ENCODE measurements at places on chromosomes 7 and 10.

DNA sequence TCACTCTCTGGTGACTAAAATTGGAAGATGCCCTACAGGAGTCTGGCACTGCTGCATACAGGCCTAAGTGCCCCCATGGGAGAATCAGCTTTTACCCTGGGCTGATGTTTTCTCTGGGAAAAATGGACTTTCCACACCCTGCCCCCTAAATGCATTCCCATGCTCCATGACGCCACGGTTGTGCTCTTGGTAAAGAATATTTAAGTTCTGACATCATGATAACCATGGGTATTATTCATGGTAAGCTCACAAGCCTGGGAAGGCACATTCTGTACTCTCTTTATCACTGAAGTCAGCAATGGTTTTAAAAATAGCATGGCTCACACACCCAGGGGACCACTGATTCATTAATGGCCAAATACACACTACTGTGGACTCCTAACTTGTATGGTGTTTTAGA lies 43.4 kb downstream of the HIPK2 start:
- DNase-seq: no peak

GRCh38 chr10:51588984-51589383 lies 110.4 kb downstream of the CSTF2T start:
- DNase-seq: no peak

DNA sequence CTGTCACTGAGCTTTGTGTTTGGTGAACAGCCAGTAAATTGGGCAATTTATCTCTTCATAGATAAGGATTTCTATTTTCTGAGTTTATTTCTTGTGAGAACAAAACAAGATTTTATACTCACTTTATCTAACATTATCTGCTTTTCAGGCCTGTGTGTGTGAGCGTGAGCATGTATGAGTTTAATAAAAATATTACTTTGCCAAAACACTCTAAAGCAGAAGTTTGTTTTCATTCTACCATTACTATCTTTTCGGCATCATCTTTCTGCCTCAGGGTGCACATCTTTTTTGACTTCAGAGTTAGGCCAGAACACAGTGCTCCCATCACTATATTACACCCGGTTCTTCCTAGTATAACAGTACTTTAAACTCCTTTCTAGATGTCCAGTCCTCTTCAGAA lies 13.0 kb downstream of the ZWINT start:
- no peak for DNase-seq

DNA sequence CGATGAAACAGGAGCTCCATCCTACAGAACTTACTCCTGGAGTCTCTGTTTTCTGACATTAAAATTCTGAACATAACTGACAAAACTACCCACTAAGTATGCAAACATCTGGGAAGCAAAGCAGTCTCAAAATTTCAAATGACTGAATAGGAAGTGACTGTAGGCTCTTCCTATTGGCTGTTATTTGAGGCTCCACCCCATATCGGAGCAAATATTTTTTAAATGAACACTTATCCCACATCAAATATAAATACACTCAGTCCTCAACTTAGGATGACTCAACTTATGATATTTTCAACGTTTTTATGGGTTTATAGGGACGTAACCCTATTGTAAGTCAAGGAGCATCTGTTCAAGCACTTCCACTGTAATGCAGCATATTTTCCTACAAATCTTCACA lies 8.8 kb downstream of the HSPA12A start:
- no peak for DNase-seq

DNA sequence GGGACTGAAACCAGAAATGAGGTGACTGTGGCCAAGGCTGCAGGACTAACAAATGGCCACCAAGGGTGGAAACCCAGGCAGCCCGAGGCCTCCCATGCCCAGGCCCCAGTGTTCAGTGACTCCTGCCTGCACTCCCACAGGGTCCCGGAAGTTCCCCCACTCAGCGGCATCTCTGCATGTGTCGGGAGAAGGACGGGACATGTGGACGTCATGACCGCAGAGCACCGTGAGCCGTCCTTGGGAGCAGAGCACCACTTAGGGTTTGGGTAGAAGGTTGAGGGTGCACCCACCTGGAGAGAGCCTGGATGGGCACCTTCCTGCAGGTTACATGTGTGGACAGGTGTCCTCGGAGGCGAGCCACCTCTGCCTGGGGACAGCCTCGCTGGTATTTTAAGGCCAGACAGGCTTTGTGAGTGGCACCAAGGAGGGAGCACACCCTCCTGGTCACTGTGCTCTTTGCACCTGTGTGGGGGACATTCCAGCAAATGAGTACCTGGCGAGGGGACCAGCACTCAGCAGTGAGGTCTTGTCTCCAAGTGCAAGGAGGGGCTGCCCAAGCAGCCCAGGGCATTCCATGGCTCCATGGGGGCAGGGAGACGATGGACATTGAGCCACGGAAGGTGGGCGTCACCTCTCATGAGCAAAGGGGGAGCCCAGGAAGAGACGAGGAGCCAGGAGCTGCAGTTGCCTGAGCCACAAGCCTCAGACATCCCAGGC lies 95.3 kb upstream of the TCERG1L start:
- DNase-seq: no peak

DNA sequence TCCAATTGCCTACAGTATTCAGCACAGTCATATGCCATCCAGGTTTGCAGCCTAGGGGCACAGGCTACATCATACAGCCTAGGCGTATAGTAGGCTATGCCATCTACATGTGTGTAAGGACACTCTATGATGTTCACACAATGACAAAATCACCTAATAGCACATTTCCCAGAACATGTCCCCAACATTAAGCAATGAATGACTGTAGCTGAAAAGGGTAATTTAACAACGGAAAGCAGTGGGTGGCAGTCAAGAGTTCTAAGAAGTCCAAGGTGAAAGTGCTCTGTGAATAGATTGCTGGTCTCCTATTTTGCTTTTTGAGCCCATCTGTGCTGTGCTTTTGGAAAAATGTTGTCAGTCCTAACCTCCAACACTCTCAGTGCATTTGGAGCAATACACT lies 162.6 kb downstream of the KLF6 start:
- no peak for DNase-seq

- DNase-seq: no peak
These were observed 61.8 kb downstream of the ANKRD61 start for GRCh38 chr7:6092953-6093354.

- no peak for DNase-seq
These were observed 7.6 kb upstream of the UNC5B start for GRCh38 chr10:71204746-71205145.

GRCh38 chr7:64882341-64883112 lies 20.5 kb upstream of the ZNF273 start:
- DNase-seq: peak; percentile 37

DNA sequence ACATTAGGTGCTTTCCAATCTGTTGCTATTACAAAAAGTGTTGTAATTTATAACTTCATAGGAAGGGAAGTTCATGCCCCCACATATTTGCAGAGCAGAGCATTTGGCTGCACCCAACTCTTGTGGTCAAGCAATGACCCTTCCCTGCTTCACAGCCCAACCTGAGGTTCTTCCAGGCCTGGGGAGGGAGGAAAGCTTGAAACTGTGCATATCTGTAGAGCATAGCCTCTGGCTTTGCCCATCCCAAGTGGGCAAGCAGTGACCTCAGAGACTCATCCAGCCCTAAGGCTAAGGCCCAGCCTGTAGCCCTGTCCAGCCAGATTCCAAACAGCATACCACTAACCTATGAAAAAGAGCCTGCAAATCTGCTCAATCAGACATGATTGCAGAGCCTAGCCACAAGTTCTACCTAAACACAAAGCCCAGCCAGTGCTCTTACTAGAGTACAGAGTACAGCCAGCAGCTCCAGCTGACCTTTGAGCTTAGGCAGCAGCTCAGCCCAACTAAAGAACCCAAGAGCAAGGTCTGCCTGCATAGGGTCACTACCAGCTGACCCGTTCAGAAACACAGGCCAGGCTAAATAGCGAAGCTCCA lies 14.4 kb upstream of the GSTK1 start:
- no peak for DNase-seq

DNA sequence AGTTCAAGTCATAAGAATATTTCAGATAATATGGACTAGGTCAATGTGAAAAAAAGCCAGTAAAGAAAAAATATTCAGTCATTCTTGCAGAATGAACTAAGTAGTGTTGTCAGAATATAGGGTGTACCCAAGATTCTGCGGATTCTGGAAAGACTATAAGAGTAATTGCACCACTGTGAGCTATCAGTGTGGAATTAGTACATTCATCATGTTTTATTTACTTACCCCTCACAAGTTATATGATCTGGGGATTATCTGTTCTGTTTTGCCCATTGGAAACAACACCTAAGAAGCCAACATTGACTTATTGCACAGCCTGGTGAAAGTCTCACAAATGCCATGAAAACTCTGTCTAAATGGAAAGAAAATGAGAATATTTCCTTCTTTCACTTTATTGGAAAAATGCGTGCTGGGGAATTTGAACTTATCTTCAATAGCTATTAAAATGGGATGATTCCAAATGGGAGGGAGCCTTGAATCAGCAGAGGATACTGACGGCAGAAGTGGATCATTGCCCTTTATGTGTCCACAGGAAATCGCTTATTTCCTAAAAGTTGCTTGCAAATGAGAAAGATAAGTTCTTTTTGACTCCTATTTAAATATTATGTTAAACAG lies 563.3 kb upstream of the POM121L12 start:
- no peak for DNase-seq

DNA sequence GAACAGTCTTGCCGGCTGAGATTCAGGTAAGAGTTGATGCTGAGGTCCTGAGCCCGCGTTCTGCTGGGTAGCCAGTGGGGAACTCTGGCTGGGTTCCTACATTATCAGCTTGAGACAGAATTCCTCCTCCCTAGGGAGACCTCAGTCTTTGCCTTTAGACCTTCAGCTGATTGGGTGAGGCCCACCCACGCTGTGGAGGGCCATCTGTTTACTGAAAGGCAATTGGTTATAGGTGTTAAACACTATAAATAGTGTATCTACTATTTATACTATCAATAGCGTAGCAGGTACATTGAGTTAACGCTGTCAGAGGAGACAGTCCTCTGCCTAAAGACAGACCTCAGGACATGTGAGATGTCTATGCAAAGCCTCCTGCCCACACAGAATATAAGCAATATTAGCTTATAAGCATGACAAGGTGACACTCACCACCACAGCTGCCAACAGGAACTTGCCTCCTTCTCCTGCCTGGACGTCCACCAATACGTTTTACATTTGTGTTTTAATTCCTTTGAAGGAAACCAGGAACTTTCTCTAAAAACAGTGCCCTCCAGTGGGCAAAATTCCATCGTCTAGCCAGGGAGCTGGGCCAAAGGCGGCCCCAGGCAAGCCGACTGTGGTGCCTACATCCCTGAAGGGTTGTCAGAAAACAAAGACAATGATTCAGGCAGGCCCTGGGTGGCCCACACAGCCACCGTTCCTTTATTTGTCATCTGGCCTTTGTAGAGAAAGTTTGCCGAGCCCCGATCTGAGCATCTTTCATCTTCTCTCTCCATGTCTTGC lies 58.8 kb downstream of the INSIG1 start:
- no peak for DNase-seq

- no peak for DNase-seq
These were observed 4.2 kb upstream of the CALCR start for GRCh38 chr7:93578762-93579161.

GRCh38 chr10:110455446-110455845 lies 42.3 kb upstream of the DUSP5 start:
- no peak for DNase-seq

GRCh38 chr10:61937631-61938351 lies 36.3 kb downstream of the ARID5B start:
- DNase-seq: peak; percentile 74

DNA sequence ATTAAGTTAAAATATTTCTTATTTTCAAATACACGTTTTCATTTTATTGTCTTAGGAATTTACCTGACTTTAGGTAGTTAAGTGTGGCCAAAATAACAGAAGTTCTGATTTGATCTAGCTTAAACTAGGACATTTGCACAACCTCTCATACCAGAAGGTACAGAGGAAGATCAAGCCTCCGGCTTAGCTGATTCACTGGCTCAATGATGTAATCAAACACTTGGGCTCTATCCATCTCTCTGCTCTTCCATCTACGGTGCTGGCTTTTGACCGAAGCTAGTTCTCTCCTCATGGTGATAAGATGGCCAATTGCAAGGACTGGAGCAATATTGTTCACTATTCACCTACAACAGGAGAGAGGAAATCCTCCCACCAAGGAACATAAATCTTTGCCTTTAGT lies 12.2 kb upstream of the HYCC1 start:
- no peak for DNase-seq

GRCh38 chr10:124802313-124802675 lies 675 bp downstream of the ABRAXAS2 start:
- no peak for DNase-seq

- no peak for DNase-seq
These were observed 60.4 kb downstream of the EVX1 start for GRCh38 chr7:27303026-27303425.

DNA sequence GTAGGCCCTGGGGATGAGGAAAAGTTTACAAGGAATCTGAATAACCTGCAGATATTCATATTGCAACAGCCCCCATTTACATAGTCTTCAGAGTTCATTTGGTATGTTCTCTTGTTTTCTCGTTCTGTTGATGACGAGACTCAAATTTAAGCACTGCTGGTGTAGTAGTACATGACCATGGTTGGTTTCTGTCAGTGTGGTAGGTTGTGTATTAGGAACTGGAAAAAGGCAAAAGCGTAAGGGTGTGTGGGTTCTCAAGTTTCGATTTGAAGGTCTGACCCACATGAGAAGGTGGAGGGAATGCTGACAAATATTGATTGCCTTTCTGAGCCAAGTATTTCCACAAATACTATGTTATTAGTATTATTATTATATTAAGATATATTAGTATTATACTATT lies 151.7 kb downstream of the AUTS2 start:
- DNase-seq: no peak

DNA sequence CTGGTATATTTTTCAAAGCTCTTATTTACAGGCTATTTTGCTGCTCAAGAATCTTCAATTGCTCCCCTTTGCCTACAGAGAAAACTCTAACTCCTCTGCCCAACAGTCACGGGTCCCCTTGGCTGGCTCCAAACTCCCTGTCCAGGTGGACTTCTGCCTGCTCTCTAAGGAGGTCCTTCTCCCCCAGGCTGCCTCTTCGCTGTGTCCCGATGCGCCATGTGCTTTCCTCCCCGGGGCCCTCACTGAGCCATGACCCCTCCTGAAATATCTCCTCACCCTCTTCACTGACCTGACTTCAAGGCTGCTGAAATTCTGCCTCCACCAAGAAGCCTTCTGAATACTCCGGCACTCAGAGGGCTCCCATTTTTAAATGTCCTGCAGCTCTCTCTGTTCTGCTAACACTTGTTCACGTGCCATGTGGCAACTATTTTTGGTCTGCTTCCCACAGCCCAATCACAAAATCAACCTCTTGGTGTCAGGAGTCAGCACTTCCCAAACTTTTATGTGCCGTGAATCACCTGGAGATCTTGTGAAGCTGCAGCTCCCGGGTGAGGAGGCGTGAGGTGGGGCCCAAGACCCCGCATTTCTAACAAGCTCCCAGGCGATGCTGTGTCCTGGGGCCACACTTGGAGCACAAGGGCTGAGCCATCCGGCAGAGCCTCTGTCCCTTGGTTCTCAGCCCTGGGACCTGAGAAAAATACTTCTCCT lies 85.7 kb upstream of the COL13A1 start:
- DNase-seq: no peak

- DNase-seq: no peak
These were observed 14.8 kb upstream of the ZC3HAV1 start for GRCh38 chr7:139124084-139124914.

DNA sequence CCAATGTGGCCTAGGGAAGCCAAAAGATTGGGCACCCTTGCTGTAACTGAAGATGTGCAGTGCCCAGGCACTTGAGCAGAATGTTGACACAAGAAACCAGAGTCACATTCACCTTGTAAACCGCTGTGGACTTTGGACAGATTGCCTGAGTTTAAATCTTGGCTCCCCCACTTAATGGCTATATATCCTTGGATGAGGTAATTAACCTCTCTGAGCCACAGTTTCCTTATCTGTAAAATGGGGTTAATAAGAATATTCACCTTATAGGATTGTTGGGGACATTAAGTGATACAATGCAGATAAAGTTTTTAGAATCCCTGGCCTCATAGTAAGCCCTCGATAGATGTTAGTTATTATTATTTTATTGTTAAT lies 331.0 kb downstream of the LRMDA start:
- DNase-seq: no peak

Measured in dermis microvascular lymphatic vessel endothelial cell (primary cell).